ENCODE measurements at places on chromosomes 3 and 15. TPM values are rescaled to one million over a fixed set of nuclear protein-coding genes. Genes with fewer than 3 reads are reported as not detected.

GRCh38 chr3:54225841-54226528 lies 103.6 kb downstream of the CACNA2D3 start:
- no peaks in the 10 kb centered on the region for H3K36me3 ChIP-seq
- no peak overlapping the region for H3K27ac ChIP-seq
- H3K27me3 ChIP-seq, result no peaks in the 10 kb centered on the region
- no peak overlapping the region for H3K4me3 ChIP-seq
- no peaks in the 10 kb centered on the region for H3K4me1 ChIP-seq

GRCh38 chr3:165642761-165643420 lies 194.3 kb downstream of the BCHE start:
- peaks cover 16% of the 10 kb centered on the region for H3K4me1 ChIP-seq
- no peaks in the 10 kb centered on the region for H3K36me3 ChIP-seq
- H3K27ac ChIP-seq, result peak overlapping the region; percentile 95
- DNase-seq, result peak; percentile 96
- no peaks in the 10 kb centered on the region for H3K27me3 ChIP-seq
- H3K4me3 ChIP-seq, result peak overlapping the region; percentile 7

- no peaks in the 10 kb centered on the region for H3K36me3 ChIP-seq
- no peak overlapping the region for H3K27ac ChIP-seq
- no peaks in the 10 kb centered on the region for H3K27me3 ChIP-seq
- no peaks in the 10 kb centered on the region for H3K4me1 ChIP-seq
These were observed 623.3 kb downstream of the NSUN3 start for GRCh38 chr3:94686208-94686607.

DNA sequence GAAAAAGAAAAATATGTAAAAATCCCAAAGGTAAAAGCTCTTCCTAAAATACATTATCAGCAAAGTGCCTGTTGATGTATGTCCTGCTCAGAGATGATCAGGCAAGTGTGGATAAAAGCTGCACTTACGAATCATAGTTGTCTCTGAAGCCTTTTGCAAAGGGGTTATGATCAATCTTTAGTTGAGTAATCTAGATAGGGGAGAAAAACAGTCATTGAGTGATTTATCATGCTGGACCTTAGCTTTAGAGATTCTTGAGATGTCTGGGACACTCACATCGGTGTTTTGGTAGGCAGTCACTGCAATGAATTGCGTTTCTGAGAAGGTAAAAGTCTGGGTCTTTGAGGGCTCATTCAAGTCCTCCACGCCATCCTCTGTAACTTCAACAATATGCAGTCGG lies 3.7 kb downstream of the EOMES start:
- DNase-seq, result no peak
- peaks cover 18% of the 10 kb centered on the region for H3K4me1 ChIP-seq
- peaks cover 94% of the 10 kb centered on the region for H3K27me3 ChIP-seq
- H3K27ac ChIP-seq, result no peak overlapping the region
- H3K36me3 ChIP-seq, result no peaks in the 10 kb centered on the region
- no peak overlapping the region for H3K4me3 ChIP-seq

DNA sequence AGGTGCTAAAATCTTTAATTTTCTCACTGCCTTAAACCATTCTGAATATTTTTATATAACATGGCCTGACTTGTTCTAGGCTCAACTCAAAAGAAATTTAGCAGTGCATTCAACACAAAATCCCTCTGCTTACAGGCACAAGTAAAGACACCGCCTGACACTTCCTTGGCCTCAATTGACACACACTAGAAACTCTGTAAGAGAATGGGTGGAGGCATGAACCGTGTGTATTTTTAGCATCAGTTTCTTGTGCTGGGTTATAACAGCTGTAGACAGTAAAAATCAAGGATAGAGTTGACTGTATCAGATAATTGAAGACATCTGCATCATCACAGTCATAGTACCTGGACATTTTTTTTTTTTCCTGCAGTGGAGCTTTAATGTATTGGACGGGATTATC lies 54.3 kb downstream of the SLC9A9 start:
- H3K27me3 ChIP-seq, result no peaks in the 10 kb centered on the region
- DNase-seq, result no peak

DNA sequence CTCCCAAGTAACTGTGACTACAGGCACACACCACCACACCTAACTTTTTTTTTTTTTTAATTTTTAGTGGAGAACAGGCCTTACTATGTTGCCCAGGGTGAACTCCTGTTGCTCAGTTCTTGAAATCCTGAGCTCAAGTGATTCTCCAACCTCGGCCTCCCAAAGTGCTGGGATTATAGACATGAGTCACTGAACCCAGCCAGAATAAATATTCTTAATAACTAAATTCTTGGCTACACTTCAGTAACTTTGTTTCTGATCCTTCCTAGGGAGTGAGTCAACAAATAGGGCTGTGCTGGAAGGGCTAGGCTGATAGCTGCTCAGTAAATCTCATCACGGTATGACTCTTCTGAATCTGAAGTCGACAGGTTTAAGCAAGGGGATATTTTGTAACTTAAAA lies 56.6 kb downstream of the P3H2 start:
- H3K27me3 ChIP-seq, result no peaks in the 10 kb centered on the region
- peak overlapping the region; percentile 24 for H3K27ac ChIP-seq
- no peaks in the 10 kb centered on the region for H3K36me3 ChIP-seq
- H3K4me3 ChIP-seq, result no peak overlapping the region

DNA sequence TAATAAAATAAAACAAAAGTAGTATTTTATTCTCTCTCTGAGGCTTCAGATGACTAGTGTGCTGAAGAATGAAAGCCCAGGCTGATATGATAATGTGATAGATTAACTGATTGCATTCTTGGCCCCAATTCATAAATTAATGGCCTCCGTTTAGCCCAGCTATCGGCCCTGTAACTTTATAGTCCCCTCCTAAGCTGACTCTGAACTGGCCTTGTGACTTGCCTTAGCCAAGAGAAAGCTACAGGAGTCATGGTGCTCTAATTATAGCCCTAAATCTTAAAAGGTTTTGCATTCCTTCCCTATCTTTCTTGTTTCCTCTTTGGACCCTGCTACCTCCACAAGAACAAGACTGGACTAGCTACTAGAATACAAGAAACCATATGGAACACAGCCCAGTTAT lies 123.2 kb upstream of the EPHA3 start:
- H3K27ac ChIP-seq, result no peak overlapping the region
- DNase-seq, result peak; percentile 63
- H3K36me3 ChIP-seq, result no peaks in the 10 kb centered on the region
- no peak overlapping the region for H3K4me3 ChIP-seq

DNA sequence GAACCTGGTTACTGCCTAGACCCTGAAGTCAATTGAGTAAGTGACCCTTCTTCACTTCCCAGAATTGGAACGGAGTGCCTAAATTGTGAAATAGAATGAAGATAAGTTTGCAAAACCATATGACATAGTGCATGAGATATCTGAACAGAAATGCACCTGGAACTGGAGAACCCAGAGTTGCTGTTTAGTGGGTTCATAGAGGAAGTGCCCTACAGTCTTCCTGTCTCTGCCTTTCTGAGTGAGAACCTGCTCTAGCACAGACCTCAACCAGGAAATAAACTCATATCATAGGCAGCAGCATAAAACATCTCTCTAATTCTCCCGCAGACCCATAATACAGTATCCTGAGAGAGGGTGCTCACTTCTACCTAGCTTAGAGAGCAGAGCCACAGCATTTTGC lies 82.9 kb downstream of the EOMES start:
- no peaks in the 10 kb centered on the region for H3K27me3 ChIP-seq
- H3K4me1 ChIP-seq, result peaks cover 14% of the 10 kb centered on the region

GRCh38 chr3:111956995-111957734 lies 21.7 kb upstream of the ABHD10 start:
- H3K4me1 ChIP-seq, result no peaks in the 10 kb centered on the region
- H3K4me3 ChIP-seq, result no peak overlapping the region
- no peak for DNase-seq
- H3K36me3 ChIP-seq, result peaks cover 44% of the 10 kb centered on the region
- H3K27me3 ChIP-seq, result no peaks in the 10 kb centered on the region

DNA sequence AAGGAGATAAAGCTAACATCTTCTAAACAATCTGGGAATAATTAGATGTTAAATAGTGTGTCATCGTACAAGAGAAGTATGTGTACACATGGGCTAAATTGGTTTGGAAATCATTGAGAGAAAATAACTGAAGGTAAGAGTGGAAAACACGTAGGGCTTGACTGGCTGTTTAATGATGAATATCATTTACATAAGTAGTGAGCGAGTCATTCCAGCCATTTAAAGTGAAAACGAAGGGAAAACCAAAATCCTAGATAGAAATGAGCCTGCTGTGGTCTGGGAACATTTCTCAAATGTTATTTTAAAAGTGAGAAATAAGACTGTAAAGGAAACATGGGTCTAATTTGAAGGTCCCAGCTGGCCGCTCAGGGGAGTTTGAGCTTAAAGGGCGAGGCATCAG lies 41.9 kb upstream of the KCNMB2 start:
- H3K4me3 ChIP-seq, result no peak overlapping the region
- no peaks in the 10 kb centered on the region for H3K4me1 ChIP-seq

GRCh38 chr15:32824777-32825176 lies 107.0 kb downstream of the GREM1 start:
- H3K4me1 ChIP-seq, result peaks cover 36% of the 10 kb centered on the region
- peak overlapping the region; percentile 96 for H3K27ac ChIP-seq
- peak; percentile 96 for DNase-seq
- no peaks in the 10 kb centered on the region for H3K27me3 ChIP-seq

DNA sequence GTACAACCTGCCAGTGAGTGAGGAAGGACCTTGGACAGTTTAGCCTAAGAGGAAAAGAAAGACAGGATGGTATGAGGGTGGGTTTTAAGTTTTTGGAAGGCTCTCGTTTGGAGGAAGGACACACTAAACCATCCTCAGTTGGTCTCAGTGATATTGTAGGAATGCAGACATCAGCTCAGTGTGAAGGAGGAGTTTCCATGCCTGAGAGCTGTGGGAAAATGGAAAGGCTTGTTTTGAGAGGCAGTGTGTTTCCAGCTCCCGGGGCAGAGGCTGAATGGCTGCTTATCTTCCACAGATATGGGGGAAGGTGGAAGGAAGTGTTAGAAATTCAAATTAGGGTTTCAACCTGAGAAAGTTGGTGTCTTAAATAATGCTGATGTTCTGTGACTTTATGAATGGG lies 89.6 kb upstream of the MYZAP start:
- H3K4me3 ChIP-seq, result no peak overlapping the region
- peaks cover 27% of the 10 kb centered on the region for H3K4me1 ChIP-seq
- no peak for DNase-seq
- H3K27ac ChIP-seq, result no peak overlapping the region

- no peaks in the 10 kb centered on the region for H3K4me1 ChIP-seq
- H3K27me3 ChIP-seq, result no peaks in the 10 kb centered on the region
- no peak overlapping the region for H3K4me3 ChIP-seq
- no peak for DNase-seq
These were observed 11.8 kb downstream of the ZNF592 start for GRCh38 chr15:84760219-84760618.

- H3K4me1 ChIP-seq, result peaks cover 14% of the 10 kb centered on the region
- H3K27ac ChIP-seq, result no peak overlapping the region
- DNase-seq, result no peak
- no peaks in the 10 kb centered on the region for H3K36me3 ChIP-seq
- H3K27me3 ChIP-seq, result no peaks in the 10 kb centered on the region
These were observed 41.8 kb downstream of the CHCHD6 start for GRCh38 chr3:126745760-126746394.

DNA sequence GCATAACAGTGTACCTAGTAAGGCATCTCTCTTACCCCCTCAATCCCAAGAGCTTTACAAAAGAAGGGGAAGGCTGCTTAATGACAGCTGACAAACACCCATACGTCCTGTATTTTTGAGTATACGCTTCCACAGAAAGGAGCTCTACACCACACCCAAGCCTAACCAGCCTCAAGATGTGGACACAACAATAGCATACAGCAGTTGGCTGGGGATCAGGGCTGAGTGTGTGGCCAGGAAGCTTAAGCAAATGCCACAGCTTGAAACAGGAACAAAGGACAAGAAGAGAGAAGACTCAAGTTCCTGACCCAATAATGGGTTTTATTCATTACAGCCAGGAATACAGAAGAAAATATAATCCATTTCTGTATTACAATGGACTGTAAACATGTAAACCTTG lies 6.9 kb downstream of the HEXA start:
- no peaks in the 10 kb centered on the region for H3K36me3 ChIP-seq
- DNase-seq, result no peak
- H3K4me3 ChIP-seq, result no peak overlapping the region
- H3K27me3 ChIP-seq, result no peaks in the 10 kb centered on the region

DNA sequence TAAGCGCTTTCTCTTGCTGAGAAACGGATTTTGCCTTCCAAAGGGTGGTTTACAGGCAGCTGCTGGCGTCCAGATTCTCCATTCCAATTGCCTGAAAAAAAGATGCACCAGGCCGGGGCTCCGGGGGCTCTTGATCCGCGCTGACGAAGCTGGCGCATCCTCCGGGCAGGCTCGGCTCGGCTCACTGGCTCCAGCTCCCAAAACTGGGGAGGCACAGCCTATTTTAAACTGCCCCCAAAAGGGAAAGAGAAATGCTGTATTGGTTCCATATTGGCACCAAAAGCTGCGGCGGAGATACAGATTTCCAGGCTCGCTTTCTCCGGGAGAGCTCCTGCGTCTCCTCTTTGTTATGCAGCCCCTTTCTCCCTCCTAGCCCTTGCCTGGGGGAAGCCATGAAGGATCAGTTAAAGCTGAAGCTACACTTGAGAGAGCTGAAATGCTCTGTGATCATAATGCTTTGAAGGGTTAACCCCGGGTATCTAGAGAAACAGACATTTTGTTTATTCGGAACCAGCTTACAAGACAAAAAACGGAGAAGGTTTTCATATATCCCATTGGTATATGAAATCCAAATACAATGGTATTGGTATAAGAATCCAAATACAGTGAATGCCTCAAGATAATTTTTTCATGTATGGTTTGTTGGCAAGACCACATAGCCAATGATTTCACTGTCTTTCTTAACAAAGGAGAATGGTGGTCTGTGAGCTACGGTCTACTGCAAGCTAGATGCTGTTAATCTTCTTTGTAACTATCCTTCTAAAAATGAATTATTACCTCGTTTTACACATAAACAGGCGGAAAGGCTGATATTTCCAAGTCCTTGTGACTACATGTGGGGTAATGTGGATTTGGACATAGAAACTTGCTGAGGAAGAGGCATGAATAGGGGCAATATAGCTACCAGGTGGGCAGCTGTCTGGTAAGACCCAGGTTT lies 693 bp downstream of the CD200 start:
- H3K36me3 ChIP-seq, result no peaks in the 10 kb centered on the region
- H3K4me1 ChIP-seq, result peaks cover 4% of the 10 kb centered on the region
- DNase-seq, result peak; percentile 38

DNA sequence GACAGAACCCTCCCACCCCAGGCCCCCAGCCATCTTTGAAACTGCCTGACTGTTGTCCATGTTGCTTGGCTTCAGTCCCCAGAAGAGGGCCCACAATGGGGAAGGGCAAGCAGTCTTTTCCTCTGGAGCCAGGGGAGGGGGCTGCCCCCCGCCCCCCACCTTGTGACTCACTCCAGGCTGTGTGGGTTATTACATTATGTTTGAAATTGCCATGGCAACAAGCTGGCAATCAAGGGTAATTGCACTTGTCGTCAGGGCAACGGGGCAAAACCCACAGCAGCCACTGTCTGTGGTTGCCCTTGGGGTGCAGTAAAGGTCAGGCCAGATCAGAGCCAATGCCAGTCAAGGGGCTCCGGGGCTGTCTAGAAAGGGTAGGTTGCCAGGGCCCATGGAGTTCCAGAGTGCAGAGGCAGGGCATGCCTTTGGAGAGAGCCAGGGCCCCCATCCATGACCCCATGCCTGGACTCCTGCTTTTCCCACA lies 3.1 kb upstream of the CAMKV start:
- peaks cover 17% of the 10 kb centered on the region for H3K27me3 ChIP-seq
- H3K36me3 ChIP-seq, result no peaks in the 10 kb centered on the region
- DNase-seq, result no peak
- no peak overlapping the region for H3K4me3 ChIP-seq

Gene SLC35G2
- 10.1 TPM for total RNA-seq

Gene SLC28A1
- total RNA-seq, result not detected

Gene UROC1
- total RNA-seq, result not detected

Gene CA12
- total RNA-seq, result 0.70 TPM

Gene CPLX3
- total RNA-seq, result not detected

Gene ZNF621
- 26.6 TPM for total RNA-seq

Gene DISP2
- 3.7 TPM for total RNA-seq

Gene GOLGA6L10
- 0.30 TPM for total RNA-seq
